Left lobe of liver (tissue), 2 donors: ENCODE measurements at places on chromosomes 7 and 10.

DNA sequence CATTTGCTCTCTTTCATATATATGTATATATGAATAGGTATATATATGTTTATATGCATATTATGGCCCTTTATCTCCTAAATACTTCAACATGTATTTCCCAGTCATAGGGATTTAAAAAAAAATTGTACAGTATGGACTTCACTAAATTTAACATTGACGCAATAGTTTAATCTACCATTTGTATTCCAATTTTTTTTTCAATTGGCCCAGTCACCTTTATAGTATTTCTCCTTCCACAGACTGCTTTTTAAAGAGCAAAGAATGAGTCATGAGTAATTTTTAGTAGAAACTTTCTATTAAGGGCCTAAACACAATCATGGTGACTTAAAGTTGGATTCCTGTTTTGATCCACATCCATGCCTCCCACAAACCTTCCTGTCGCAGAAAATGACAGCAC, 20.5 kb downstream of the CCSER2 start:
- no peak for DNase-seq

- no peak for DNase-seq
Observed at GRCh38 chr7:28669330-28669729, 257.0 kb downstream of the CREB5 start.

DNA sequence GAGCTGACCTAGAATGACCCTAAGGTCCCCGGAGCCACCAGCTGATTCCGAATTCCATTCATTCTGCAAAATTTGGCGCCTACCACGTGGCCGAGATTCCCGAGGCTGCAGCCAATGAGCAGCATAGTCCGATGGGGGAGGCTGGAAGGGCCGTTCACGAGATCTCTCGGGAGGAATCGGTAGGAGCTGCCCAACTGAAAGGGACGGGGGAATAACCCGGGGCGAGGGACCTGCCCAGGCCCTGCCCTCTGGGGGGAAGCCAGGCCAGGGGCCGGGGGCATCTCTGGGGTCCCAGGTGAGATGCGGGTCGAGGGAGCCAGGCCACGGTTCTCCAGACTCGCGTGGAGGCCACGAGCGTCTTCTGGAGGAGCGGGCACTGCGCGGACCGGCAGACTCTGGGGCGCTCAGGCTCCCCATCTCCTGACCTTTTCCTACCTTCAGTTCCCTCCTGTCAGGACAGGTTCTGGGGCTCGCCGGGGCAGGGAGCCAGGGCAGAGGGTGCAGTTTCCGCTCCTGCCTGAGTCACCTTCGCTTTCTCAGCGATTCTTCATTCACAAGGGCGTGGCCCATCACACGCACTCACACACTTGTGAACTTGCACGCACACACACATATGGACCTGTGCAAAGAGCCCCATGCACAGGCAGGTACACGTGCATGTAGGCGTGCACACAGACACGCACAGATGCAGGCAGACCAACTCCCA, 173.4 kb downstream of the RNF216 start:
- no peak for DNase-seq

- DNase-seq, result peak; percentile 78
Observed at GRCh38 chr7:44750921-44751571, 2.4 kb downstream of the ZMIZ2 start.

- no peak for DNase-seq
Observed at GRCh38 chr10:128072046-128072445, 54.2 kb downstream of the MKI67 start.

- DNase-seq, result no peak
Observed at GRCh38 chr7:137992104-137992549, 9.8 kb downstream of the CREB3L2 start.

DNA sequence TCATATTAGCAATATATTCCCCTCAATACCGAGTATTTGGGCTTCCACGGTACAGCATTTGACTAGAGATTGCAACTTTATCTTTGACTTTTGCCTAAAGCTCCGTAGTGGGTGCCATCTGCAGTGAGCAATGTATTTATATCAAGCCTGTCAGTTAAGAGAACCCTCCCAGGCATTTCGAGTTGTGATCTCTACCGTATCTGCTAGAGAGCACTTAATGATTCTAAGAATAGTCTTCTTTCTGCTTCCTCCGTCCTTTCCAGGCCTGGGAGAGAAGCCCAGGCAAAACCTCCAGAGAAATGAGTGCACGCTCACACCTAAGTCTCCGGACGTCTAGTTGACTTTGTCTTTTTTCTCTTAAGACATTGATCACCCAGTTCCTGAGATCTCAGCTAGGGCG, 210.6 kb downstream of the KLF6 start:
- no peak for DNase-seq

DNA sequence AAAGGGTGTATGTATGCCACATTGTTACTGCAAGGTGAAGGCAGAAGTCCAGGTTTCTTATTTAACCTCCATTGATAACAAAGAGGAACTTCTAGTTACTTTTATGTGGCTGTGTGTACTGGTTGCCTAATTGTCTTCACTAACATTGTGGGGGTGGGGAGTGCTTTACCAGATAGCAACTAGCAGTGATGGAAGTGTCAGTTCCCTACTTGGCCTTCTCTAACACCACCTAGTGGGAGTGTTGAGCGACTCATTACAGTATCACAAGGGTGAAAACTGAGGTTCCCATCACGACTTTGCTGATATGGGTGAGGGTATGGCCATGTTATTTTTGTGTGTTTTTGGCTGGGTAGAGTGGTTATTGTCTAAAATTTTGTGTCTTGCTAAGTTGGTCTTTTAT, 274.4 kb downstream of the THSD7A start:
- peak; percentile 64 for DNase-seq

- no peak for DNase-seq
Observed at GRCh38 chr10:60952067-60952845, 8.3 kb upstream of the RHOBTB1 start.

GRCh38 chr10:554182-554848, 135.2 kb downstream of the DIP2C start:
- no peak for DNase-seq

- DNase-seq, result no peak
Observed at GRCh38 chr10:22230158-22230833, 12.5 kb upstream of the EBLN1 start.
